OCI-M1 (cell line): ENCODE measurements at places on chromosomes 7 and 10.

GRCh38 chr10:12984165-12984747 is 17.3 kb downstream of the CCDC3 start:
- no peak for DNase-seq

DNA sequence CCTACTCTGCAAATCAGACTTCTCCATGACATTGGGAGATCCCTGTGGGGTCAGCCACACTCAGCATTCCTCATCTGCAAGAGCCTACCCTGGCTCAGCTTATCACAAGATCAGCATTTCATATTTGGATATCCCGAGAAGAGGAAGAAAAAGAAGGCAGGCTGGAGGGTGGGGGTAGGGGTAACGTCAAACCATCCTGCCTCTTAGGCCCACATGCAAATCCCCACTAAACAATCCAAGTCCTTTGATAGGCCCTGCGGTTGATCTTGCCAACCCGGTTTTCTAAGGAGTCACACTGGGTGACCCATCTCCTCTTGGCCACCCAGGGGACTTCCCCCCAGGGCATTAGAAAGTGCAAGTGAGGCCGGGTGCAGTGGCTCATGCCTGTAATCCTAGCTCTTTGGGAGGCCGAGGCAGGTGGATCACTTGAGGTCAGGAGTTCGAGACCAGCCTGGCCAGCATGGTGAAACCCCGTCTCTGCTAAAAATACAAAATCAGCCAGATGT is 128.0 kb upstream of the CALN1 start:
- no peak for DNase-seq

DNA sequence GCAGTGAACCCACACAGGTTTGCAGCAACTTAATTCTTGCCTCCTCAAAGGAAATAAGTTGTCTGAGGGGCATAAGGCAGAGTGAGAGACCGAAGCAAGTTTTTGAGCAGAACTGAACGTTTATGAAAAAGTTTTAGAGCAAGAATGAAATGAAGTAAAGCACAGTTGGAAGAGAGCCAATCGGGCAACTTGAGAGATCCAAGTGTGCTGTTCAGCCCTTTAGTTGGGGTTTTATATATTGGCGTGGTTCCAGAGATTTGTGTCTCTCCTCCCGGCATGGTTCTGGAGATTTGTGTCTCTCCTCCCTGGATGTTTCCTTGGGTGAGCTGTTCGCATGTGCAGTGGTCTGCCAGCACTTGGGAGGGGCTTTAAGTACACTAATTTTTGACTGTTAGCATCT is 141.4 kb upstream of the DGKB start:
- peak; percentile 29 for DNase-seq

- no peak for DNase-seq
Observed at GRCh38 chr10:7340179-7340874, 70.5 kb downstream of the SFMBT2 start.

GRCh38 chr10:48625826-48626134 is 20.9 kb upstream of the ARHGAP22 start:
- no peak for DNase-seq
